ENCODE measurements at places on chromosomes 2 and 18. TPM values are rescaled to one million over a fixed set of nuclear protein-coding genes. Genes with fewer than 3 reads are reported as not detected.

DNA sequence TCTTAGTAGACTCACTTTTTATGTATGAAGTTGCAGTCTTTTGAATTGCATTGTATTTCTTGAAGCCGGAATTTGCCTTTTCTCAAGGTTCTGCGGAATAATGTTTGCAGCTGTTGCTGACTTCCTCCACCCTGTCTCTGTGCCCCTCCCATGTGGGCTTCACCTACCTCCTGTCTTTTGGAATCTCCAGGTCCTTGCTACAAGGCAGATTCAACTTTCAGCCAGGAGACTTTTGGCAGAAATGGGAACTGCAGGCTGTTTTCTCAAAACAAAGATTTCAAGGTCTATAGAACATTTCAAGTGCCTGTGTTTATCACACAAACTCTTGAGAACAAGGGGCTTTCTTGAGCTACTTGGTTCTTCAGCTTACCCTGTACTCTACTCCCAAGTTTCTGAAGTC is 25.6 kb downstream of the ZNF236 start:
- no peak for DNase-seq
- no peaks in the 10 kb centered on the region for H3K4me1 ChIP-seq
- H3K27ac ChIP-seq: no peak overlapping the region
- no peaks in the 10 kb centered on the region for H3K27me3 ChIP-seq
- H3K4me3 ChIP-seq: no peak overlapping the region
- no peaks in the 10 kb centered on the region for H3K36me3 ChIP-seq

GRCh38 chr2:204492417-204492816 is 52.9 kb upstream of the PARD3B start:
- no peaks in the 10 kb centered on the region for H3K27me3 ChIP-seq
- no peak for DNase-seq
- no peaks in the 10 kb centered on the region for H3K4me1 ChIP-seq
- H3K36me3 ChIP-seq: no peaks in the 10 kb centered on the region

- no peak for DNase-seq
- H3K27me3 ChIP-seq: no peaks in the 10 kb centered on the region
- no peak overlapping the region for H3K4me3 ChIP-seq
- H3K27ac ChIP-seq: no peak overlapping the region
- H3K4me1 ChIP-seq: no peaks in the 10 kb centered on the region
Measured at GRCh38 chr2:132937629-132938028, 267.6 kb upstream of the LYPD1 start.

DNA sequence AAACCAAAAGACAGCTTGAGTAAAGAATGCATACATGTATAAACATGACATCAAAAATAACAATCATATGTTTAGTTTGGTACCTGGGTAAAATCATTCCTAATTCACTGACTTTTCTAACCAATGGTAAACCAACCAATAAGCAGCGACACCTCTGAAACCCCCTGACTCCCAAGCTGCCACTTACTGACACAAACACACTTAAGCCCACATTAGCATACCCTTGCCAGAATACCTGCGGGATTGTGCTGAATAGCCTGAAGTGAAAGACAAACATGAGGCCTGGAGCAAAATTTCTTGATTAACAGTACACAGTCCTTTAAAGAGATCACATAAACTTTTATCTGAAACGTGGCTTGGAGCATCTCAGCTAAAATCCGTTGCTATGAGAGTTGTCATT is 902.9 kb downstream of the TMEM182 start:
- H3K27ac ChIP-seq: no peak overlapping the region
- H3K27me3 ChIP-seq: no peaks in the 10 kb centered on the region
- H3K4me1 ChIP-seq: no peaks in the 10 kb centered on the region
- DNase-seq: no peak
- H3K36me3 ChIP-seq: no peaks in the 10 kb centered on the region

- no peaks in the 10 kb centered on the region for H3K4me1 ChIP-seq
- H3K27ac ChIP-seq: no peak overlapping the region
- no peaks in the 10 kb centered on the region for H3K27me3 ChIP-seq
- no peaks in the 10 kb centered on the region for H3K36me3 ChIP-seq
Measured at GRCh38 chr18:11219571-11219970, 70.2 kb upstream of the PIEZO2 start.

DNA sequence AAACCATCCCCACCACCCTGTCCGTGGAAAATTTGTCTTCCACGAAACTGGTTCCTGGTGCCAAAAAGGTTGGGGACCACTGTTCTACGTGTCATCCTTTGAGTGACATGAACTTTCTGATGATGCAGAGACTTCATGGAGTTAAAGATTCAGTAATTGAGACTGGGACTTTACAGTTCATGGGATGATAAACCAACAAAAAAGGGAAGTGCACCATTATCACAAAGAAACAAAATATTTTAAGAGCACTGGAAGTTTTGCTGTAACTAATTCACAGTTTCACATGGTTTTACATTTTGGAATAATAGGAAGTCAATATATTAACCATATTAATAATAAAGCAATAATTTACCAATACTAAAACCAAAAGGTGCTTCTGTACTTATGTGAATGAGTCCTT is 126.8 kb downstream of the AQP4 start:
- H3K27ac ChIP-seq: no peak overlapping the region
- H3K27me3 ChIP-seq: no peaks in the 10 kb centered on the region
- no peaks in the 10 kb centered on the region for H3K36me3 ChIP-seq
- H3K4me1 ChIP-seq: no peaks in the 10 kb centered on the region
- DNase-seq: no peak
- no peak overlapping the region for H3K4me3 ChIP-seq

- no peak for DNase-seq
- H3K27me3 ChIP-seq: no peaks in the 10 kb centered on the region
- H3K4me3 ChIP-seq: no peak overlapping the region
- no peaks in the 10 kb centered on the region for H3K36me3 ChIP-seq
- H3K4me1 ChIP-seq: no peaks in the 10 kb centered on the region
- H3K27ac ChIP-seq: no peak overlapping the region
Measured at GRCh38 chr2:235394278-235394828, 99.5 kb upstream of the AGAP1 start.

- H3K4me1 ChIP-seq: no peaks in the 10 kb centered on the region
- no peaks in the 10 kb centered on the region for H3K36me3 ChIP-seq
- DNase-seq: peak; percentile 65
- peak overlapping the region; percentile 65 for H3K27ac ChIP-seq
- H3K4me3 ChIP-seq: no peak overlapping the region
- no peaks in the 10 kb centered on the region for H3K27me3 ChIP-seq
Measured at GRCh38 chr2:216619411-216620393, 13.5 kb upstream of the IGFBP2 start.

- H3K27ac ChIP-seq: no peak overlapping the region
- DNase-seq: no peak
- H3K4me3 ChIP-seq: no peak overlapping the region
Measured at GRCh38 chr2:46293466-46293865, 3.7 kb upstream of the EPAS1 start.

The RNF125 gene
- polyA plus RNA-seq: 11.6 TPM

The IAH1 gene
- polyA plus RNA-seq: 50.5 TPM

The EEF1B2 gene
- 838 TPM for polyA plus RNA-seq

The PLCD4 gene
- polyA plus RNA-seq: 1.0 TPM

The CHRND gene
- polyA plus RNA-seq: not detected

The GTF2A1L gene
- polyA plus RNA-seq: 1.6 TPM

The TMX3 gene
- polyA plus RNA-seq: 45.4 TPM

Measured in small intestine (tissue), 16 donors.